ENCODE measurements at places on chromosomes 5 and 9.

GRCh38 chr9:29648132-29648531, 2074.9 kb upstream of the C9orf72 start:
- DNase-seq, result no peak

- no peak for DNase-seq
These were observed 458.0 kb upstream of the IZUMO3 start for GRCh38 chr9:25003686-25004085.

DNA sequence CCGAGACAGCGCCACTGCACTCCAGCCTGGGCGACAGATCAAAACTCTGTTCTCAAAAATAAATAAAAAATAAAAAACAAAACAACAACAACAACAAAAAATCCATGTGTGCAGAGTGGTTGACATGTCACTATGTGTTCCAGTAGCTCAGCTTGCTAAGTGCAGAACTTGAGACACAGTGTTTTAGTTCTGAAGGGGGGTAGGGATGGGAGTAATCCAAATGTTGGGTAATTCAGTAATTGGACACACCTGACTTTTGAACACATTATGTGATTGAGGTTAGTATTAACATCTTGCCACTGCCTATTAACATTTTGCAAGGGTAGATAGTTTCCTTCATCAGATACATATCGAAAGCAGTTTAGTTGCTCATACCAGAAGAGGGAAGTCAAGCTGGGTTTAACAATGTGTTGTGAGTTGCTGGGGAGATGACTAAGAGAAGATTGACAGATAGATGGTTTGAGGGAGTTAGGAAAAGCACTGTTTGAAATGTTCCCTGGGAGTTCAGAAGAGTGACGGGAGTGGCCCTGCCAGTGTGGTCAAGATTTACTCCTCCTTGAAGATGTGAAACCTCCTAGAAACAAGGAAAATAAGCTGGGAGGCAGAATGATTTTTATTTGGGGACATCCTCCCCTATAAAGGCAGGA, 928 bp downstream of the HACD4 start:
- DNase-seq, result no peak

DNA sequence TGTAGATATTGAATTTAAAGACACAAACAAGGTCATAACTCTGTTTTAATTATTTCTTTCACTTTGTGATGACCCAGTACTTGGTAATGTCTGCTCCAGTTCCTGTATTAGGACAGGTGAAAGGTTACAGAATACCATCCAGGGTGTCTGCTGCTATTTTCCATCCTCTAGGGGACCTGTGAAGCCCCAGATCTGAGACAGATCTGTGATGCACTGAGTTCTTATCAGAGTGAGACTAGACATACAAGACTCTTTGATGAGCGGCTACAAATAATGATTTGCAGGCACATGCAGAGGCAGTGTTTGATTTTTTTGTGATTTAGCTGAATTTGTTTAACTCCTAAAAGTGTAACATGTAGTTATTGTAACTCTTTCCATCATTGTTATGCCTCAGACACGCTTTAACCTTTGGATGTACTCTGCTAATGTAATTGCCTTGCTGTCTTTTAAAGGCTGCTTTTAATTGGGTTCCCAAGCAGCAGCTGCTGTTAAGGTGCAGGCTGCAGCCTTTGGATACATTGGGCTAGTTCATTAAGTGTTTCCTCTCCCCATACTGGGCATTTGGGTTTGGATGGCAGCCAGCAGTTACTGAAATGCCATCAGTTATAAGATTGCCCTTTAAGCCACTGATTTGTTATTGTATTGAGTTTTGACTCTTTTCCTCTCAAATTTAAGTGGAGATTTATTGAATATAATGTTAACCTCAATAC, 63.3 kb downstream of the RASGRF2 start:
- no peak for DNase-seq

- DNase-seq, result no peak
These were observed 127.9 kb downstream of the NNT start for GRCh38 chr5:43730832-43731342.

DNA sequence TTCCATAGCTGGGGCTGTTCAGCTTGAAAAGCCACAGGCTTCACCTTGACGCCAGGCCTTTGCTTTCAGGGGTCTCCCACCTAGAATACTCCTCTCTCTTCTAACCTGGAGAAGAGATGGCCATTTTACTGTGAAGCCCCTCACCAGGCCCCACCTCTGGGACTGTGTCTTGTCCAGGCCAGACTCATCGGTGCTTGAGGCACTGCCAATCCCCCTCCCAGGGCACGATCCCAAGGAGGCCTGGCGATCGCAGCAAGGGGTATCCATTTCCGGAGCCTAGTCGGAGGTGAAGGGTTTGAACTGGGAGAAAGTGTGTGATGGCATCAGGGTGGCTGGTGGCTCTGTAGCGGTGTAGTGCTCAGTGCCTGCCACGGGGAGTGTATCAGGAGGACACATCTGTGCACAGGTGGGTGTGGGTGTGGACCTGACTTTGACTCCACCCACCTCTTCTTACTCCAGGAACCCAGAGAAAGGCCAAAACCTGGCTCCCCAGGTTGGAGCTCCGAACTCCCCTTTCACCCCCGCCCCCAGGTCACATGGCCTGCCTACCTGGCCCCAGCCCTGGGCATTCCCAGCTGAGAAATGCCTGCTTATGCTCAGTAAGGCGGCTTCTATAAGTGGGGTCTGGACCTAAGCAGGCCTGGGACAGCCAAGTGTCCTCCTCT, 27.4 kb upstream of the ENHO start:
- no peak for DNase-seq

DNA sequence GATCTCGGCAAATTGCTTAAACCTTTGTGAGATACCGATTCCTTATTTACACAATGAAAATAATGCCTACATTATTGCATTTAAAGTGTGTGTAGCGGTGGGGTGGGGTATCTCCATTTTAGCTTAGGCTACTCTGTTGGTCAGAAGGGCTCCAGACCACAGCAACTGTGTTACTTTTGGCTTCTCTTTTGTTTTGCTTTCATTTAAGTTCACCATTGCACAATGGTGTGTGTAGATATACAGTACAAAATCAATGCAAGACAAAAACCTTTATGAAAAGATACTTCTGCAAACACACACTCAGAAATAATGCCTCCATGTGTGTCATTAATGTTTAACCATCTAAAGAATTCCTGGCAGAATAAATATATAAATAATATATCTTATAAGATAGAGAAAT, 279.4 kb downstream of the FBXL17 start:
- no peak for DNase-seq

DNA sequence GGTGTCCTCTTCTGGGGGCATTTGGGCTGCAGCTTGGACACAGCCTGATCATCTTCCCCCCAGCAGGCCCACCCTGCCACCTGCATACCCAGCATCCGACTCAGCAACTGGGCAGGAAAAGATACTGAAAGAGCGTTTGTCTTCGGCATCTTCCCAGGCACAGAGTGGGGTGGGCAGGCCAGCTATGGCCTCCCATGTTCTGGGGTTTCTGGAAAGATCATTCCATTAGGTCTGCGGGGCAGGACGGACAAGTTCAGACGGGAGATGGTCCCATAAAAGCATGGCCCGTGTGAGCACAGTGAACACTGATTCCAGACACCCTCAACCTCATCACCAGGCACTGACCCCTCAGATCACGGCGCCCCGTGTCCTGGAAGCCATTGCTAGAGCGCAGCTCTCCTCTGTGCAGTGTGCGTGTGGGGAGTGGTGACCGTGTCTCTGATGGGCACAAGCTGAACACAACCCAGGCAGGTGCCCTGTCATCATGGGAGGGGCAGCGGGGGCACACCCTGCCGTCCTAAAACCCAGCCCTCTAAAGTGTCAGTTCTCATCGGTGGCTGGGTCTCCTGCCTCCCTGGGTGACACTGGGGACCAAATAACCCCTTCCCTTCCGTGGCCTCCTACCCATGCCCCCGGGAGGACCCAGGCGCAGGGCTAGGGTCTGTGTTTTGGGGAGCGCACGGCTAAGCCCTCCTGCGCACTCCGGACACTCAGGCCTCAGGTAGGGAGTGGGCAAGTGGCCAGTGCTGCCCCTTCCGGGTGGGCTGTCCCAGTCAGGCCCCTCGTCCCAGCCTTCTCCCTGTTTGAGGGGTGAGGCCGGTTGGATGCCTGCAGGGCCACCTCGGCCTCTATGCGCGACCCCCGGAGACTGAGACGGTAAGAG, 13.2 kb upstream of the TMEM250 start:
- DNase-seq, result no peak

GRCh38 chr9:80836013-80836412, 853.3 kb downstream of the TLE1 start:
- DNase-seq, result no peak

All from T follicular helper cell (primary cell).